ENCODE measurements at places on chromosomes 12 and 14.

DNA sequence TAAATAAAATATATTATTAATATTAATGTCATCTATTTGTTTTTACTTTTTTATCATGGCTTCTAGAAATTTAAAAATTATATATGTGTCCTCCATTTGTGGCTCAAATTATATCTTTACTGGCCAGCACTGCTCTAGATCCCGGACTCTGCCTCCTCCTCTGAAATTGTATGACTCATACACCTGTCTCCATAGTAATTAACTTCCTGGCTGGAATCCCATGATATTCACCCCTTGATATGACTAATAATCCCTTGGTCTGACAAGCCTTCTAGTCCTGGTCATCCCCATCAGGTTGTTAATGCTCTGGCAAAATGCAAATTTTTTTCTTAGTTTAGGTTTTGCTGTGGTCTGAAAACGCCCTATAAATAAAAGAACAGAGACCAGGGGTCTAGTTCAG lies 116.2 kb downstream of the BMP4 start:
- no peak for DNase-seq

DNA sequence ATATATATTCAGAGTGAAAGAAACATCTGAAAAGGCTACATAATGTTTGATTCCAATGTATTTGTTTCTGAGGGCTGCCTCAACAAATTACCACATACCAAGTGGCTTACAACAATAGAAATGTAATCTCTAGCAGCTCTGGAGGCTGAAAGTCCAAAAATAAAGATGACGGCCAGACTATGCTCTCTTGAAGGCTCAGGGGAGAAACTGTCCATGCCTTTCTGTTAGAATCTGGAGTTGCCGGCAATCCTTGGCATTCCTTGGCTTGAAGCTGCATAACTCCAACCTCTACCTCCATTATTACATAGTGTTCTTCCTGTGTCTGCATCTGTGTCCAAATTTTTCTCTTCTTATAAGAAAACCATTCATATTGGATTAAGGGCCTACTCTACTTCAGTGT lies 68.1 kb upstream of the PLEKHG7 start:
- DNase-seq, result no peak

GRCh38 chr14:74147571-74147970 lies 62.8 kb downstream of the LIN52 start:
- no peak for DNase-seq

- no peak for DNase-seq
These were observed 103.0 kb downstream of the PUS7L start for GRCh38 chr12:43655586-43655985.

GRCh38 chr14:75917946-75918335 lies 63.9 kb downstream of the TGFB3 start:
- no peak for DNase-seq

All from right renal pelvis (tissue), 4 donors.